ENCODE measurements at places on chromosomes 12 and 14.

GRCh38 chr12:9273276-9273675 lies 65.1 kb upstream of the PZP start:
- DNase-seq, result no peak

DNA sequence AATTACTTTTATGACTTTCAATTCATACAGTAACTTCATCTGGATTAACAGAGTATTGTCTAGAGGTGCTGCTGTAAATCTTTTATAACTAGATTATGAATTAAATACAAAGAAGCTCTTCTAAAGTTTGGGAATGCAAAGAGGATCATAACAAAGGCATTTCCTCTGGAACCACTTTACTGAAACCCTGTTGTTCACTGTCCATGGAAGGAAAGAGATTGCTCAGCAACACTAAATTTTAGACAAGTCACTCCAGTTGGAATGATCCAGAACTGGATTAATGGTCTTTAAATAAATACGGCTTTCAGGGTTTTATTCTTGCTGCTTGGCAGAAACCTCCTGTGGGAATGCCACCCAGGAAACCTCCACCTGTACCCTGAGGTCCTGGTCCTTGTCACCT lies 250.6 kb downstream of the KSR2 start:
- no peak for DNase-seq

- no peak for DNase-seq
Observed at GRCh38 chr12:95408201-95408600, 65.8 kb upstream of the METAP2 start.

DNA sequence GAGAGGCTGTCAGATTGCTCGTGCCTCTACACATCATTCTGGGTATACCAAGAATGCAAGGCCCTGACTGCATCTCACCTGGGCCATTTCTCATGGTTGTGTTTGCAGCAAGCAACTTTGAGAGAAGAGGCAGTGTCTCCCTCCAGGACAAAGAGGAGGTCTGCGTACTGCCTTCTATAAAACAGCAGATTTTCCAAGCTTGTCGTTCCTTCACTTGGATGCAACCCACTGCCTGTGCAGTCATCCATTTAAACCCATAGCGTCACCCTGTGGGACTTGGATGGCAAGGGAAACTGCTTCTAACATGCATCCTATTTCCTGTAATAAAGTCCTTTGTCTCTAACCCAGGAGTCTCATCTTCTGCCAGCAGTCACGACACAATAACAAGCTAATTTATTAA lies 1.3 kb downstream of the POMT2 start:
- DNase-seq, result no peak

GRCh38 chr12:131120831-131121271 lies 167.1 kb downstream of the ADGRD1 start:
- no peak for DNase-seq

GRCh38 chr12:54000116-54001114 lies at the start of gene HOXC9:
Gene HOXC9, plus strand, starts transcription at chr12:54000161. Its CDS starts 28 bp downstream, at chr12:54000189.
- no peak for DNase-seq

DNA sequence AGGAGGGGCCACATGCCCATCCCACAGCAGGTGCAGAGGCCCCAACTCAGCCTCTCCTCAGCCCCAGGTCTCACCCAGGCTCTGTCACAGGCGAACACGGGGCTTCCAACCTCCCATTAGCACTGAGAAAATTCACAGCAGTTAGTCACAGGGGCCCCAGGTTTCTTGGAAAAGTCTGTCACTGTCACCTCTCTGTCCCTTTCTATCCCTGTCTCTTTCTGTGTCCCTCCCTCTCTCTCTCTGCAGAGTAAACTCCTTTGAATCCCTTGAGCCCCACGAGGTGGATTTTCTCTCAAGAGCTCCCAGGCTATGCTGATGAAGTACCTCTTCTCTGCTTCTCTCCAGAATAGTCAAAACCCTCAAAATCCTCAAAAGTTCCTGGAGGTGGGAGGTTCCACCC lies 14.0 kb upstream of the ENDOU start:
- DNase-seq, result no peak

GRCh38 chr14:99936056-99936455 lies 129.2 kb upstream of the EVL start:
- DNase-seq, result no peak

DNA sequence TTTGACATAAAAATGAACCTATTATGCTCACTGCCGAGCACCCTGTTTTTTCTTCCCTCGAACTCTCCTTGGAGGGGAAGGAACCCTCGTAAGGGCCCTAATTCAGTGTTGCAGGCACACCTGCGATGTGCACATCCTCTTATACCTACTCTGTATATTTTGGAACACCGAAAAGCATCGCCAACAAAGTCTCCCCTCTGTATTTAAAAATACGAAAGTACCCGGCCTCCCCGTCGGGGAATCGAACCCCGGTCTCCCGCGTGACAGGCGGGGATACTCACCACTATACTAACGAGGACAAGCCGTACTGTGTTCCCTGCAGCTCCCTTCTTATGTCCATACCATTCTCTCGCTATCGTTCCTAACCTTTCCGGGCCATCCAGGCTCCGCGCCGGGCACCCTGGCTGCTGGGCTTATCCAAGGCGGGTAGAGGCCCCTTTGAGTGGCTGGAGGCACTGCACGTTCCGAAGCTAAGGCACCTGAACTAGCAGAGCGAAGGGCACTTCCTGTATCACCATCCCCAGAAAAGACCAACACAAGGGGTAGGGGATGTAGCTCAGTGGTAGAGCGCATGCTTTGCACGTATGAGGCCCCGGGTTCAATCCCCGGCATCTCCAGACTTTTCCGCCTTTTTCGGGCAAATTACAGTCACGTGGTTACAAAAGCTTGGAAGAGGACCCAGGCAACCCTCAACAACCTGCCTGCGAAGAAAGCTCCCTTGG lies 25.1 kb upstream of the UBC start:
- peak; percentile 93 for DNase-seq

GRCh38 chr14:49960453-49960852 lies 67.6 kb downstream of the ARF6 start:
- DNase-seq, result no peak

DNA sequence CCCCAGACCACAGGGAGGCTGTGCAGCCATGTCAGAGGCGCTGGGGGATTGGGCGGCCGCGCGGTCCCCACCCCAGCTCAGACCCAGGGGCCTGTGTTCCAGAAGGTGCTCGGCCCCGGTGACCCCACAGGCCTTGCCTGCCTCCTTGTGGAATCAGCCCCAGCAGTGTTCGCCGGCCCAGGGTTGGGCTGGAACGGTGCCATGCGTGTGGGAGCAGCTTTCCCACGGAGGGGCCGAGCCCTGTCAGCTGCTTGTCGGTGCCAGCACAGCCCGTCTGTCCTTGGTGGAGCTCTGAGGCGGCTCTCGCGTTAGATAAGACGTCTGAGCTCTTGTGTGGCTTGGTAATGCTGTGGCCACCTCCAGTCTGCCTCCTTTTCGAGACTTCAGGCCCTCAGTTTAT lies 8.5 kb downstream of the ZFYVE21 start:
- no peak for DNase-seq

DNA sequence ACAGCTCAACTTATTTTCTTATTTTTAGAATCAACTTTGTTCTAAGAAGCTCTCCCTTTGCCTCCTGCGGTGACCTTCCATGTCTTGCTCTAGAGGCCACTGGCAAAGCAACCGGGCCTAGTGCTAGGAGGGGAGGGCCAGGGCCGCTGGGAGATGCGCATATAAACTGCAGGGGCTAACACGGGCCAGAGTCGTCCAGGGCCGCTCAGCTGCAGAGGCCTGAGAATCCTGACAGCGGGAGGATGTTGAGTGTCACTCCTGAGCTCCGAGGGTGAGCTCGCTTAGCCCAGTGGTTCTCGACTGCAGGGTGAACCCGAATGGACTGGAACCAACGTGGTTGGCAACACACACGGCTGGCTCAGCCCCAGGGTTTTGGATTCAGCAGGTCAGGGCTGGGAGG lies 6.5 kb upstream of the PIWIL1 start:
- no peak for DNase-seq

GRCh38 chr12:40240779-40241178 lies 16.0 kb downstream of the LRRK2 start:
- no peak for DNase-seq

GRCh38 chr12:48366131-48366530 lies 15.4 kb upstream of the ZNF641 start:
- DNase-seq, result peak; percentile 5

- DNase-seq, result no peak
Observed at GRCh38 chr14:94173471-94173884, 644 bp upstream of the PPP4R4 start.

DNA sequence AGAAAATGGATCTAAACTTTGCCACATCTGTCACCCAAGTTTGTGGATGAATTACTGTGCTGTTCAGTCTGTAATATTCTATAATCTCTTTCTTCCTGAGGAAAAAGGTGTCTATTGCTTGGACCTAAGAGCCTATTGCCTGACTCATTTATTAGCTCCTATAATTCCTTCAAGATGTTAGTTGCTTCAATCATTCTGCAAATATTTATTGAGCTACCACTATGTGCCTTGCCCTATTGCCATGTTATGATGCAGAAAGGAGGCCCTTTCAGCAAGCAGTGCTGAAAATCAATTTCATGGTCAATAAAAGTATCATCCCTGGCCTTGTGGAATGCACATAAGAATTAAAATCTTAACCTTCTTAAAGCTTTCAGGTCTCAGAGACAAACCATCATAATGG lies 113.6 kb downstream of the CCER1 start:
- DNase-seq, result no peak

DNA sequence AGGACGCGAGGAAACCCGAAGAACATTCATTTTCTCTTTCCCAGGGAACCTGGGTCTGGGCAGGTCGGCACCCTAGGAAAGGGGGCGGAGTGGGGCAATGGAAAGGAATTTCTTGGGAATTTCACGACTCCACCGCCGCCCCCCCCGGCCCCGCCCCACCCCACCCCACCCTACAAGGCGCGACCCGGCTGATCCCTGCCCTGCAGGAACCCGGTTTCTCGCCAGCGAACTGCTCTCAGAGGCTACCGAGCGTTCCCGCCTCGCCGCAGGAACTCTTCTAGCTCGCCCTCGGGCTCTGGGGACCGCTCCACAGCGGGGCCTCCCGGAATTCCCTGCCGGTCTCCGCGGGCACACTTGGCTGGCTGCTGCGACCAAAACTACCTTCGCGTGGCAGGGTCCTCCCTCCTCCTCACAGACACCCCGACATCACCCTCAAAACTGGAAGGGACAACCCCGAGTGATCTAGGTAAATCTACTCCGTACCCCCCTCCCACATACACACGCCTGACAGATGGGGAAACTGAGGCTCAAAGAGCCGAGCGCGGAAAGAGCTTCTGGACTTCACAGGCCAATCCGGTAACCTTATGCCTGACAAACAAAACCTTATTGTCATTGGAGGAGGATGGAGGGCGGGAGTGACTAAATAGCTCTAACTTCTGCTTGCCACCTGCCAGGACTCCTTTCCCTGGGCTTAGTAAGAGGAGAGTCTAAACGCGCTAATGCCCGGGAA lies 785 bp upstream of the ACTN1 start:
- no peak for DNase-seq

DNA sequence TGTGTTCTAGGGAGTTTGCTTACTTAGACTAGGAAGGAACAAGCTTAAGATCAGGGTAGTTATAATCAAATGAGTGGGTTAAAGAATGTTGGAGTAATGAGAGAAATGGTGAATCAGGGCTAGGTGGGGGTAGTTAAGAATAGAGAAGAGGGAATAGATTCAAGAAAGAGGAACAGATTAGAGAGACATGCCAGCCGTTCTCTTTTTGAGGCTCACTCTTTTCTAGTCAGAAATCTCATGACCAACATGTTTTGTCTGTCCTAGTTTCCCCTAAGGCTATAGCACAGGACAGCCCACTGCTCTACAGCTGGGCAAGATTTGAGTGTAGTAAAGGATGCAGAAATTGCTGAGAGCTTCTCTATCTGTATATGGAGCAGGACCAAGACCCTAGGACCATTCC lies 258.4 kb downstream of the AKAP6 start:
- DNase-seq, result no peak

DNA sequence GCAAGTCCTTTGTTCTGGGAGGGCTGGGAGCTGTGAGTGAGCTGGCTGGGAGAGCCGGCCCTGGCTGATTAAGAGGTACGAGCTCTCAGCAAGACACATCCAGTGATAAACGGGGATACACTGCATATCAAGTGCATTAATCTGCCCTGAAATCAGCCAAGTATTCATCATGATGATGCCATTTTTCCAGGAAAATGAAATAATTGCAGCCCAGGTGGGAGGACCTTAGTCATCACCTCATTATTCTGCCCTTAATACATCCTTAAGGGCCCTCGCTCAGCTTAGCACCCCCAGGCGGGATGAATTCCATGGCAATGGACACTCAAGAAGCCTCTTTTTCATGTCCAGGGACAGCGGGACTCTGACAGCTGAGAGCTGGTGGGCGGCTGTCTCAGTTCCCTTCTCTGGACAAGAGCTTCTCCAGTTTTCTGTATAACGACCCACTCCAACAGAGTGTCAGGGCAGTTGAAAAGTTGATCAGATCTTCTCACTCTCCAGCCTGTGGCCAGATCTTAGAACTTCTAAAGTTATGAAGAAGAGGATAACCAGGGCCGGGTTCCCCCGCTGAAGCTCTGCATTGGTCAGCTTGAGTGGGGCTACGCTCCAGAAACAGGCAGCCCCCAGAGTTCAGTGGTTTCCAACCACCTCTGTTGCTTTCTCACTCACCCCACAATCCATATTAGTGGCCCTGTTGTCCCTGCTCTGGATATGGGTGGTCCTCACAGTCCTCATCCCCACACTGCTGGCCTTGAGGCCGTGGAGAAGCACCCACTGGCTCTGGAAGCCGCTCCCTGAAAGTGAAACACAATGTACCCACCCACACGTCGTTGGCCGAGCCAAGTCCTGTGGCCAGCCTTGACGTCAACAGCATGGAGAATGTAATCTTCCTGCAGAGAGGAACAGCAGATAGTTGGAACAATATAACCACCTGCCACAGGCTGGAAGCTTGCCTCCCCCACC lies 306.2 kb upstream of the DIO3 start:
- no peak for DNase-seq

GRCh38 chr12:50686976-50687375 lies 76.9 kb upstream of the ATF1 start:
- no peak for DNase-seq

DNA sequence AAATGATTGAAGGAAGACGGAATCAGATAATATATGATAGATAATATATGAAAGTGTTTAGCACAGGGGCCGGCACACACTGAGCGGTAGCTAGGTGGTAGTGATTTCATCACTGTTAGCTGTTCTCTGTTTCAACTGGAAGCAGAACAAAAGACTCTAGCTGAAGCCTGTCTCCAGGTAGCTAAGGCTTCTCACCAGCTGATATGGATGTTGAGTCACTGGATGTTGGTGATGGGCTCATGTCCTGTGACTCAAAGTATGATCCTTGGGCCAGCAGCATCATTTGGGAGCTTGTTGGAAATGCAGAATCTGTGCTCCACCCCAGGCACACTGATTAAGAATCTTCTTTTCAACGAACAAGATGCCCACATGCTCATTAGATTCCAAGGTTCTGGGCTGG lies 21.7 kb upstream of the KCNA5 start:
- no peak for DNase-seq

GRCh38 chr14:73620268-73620667 lies 8.0 kb downstream of the ACOT6 start:
- DNase-seq, result no peak

DNA sequence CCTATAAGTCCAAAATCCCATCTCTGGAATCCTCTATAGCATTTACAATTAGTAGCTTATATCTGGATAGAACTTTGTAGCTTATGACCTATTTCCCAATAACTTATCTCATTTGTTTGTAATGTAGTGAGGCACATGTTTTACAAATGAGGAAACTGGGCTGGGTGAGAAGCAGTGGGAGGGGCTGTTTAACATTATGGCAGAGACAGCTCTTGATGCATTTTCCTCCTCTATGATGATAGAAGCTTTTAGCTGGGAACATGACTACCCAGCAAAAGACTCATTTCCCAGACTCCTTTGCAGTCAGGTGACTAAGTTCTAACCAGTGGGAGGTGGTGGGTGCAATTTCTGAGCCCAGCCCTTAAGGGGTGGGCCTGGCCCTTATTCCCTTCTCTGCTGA lies 179.7 kb downstream of the TTC8 start:
- no peak for DNase-seq
